ENCODE measurements at places on chromosomes 5 and 9.
A peak's percentile ranks its signal among the peaks of the same experiment; 100 is the strongest.

- peak; percentile 66 for DNase-seq
Observed at GRCh38 chr5:142883025-142883424, 112.8 kb downstream of the ARHGAP26 start.

GRCh38 chr9:6243746-6244145 is 28.1 kb downstream of the IL33 start:
- DNase-seq, result peak; percentile 78

DNA sequence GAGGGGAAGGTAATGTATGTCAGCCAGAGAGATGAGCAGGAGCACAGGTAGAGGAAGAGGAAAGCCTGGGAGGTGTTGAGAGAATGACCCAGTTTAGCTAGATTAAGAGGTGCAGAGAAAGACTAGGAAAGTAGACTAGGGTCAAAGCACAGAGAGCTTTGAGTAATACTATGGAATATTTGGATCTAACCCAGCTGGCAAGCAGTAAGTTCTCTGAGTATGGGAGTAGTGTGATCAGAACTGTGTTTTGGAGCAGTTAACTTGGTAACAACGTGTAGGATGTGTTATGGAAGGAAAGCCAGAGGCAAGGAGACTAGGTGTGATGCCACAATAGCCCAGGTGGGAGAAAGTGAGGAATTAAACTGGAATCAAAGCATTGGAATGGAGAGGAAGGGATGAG is 84.9 kb upstream of the PTGER4 start:
- DNase-seq, result peak; percentile 71

GRCh38 chr5:65796751-65797316 is 74.8 kb downstream of the NLN start:
- no peak for DNase-seq

- DNase-seq, result peak; percentile 54
Observed at GRCh38 chr5:169695025-169695625, 58.0 kb downstream of the DOCK2 start.

- no peak for DNase-seq
Observed at GRCh38 chr9:133429641-133430161, 7.5 kb downstream of the ADAMTS13 start.

- DNase-seq, result no peak
Observed at GRCh38 chr9:87628346-87628745, 97.6 kb upstream of the CTSL start.

DNA sequence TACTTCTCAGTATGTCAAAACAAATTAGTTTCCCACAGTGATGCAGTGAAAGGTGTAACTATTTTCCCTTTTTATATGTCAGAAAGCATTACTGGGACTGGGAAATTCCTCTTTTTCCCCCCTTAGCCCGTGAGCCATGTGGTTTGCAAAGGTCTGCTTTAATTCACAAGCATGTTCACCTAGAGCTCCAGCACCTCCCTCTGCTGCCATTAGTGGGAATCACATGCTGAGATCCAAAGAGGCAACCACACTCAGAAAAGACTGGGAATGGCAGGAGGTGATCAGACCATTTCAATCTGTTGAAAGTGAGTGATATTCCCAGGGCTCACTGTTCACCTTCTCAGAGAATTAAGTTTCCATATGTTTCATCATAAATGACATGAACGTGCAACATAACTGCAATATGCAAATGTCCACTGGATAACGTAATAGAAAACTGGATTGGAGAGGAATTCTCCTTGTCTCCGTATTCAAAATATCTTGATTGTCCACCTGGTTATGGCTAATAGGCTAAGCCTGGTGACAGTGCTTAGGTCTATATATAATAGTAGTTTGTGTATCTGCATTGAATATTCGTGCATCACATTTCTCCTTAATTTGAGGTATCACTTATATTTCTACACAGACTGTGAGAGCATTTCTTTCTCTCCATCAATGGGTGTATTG is 703.5 kb upstream of the WWC1 start:
- DNase-seq, result peak; percentile 36

DNA sequence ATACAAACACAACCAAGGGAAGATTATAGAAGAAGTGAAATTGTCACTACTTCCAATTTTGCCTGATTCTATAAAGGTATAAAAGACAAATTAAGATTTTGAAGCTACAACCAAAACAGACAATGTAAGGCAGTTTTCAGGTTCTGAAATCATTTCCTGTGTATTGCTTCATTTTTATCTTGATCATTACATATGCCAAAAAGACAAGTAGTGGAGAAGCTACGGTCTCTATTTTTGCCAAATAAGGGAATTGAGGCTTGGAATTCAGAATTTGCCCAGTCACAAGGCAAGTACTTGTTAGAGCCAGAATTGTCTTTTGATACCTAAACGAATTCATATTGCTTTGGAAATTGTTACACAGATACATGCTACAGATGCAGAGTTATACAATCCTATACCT is 20.6 kb downstream of the EDIL3 start:
- DNase-seq, result no peak

- no peak for DNase-seq
Observed at GRCh38 chr9:131545003-131545785, at the start of gene PRRT1B. Gene PRRT1B (plus strand): TSS chr9:131545523. CDS start chr9:131545616, 93 bp downstream.

DNA sequence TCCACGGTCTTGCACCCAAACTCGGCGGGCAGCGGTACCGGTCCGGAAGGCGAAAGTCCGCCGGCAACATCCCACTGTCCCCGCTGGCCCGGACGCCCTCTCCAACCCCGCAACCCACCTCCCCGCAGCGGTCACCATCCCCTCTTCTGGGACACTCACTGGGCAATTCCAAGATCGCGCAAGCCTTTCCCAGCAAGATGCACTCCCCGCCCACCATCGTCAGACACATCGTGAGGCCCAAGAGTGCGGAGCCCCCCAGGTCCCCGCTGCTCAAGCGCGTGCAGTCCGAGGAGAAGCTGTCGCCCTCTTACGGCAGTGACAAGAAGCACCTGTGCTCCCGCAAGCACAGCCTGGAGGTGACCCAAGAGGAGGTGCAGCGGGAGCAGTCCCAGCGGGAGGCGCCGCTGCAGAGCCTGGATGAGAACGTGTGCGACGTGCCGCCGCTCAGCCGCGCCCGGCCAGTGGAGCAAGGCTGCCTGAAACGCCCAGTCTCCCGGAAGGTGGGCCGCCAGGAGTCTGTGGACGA is 33.3 kb downstream of the CD180 start:
- DNase-seq, result no peak

DNA sequence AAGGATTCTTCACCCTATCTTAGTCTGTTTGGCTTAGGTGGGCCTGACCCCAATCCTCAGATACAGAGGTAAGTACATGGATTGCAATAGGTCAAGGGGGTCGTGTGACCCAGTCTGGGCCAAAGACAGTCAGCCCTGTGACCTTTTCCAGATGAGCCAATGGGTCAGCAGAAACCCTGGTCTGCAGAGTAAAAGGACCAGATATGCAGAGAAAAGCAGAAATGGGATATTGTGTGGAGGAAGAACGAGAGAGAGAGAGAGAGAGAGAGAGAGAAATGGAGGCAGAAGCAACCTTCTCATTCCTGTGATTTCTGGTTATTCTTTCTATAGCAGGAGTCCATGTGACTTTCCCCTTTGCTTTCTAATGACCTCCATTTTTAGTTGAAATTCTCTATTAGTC is 40.4 kb upstream of the CRB2 start:
- no peak for DNase-seq

GRCh38 chr9:20289423-20290010 is 332.8 kb downstream of the MLLT3 start:
- DNase-seq, result no peak

GRCh38 chr9:68637020-68637419 is 68.0 kb upstream of the PIP5K1B start:
- no peak for DNase-seq

DNA sequence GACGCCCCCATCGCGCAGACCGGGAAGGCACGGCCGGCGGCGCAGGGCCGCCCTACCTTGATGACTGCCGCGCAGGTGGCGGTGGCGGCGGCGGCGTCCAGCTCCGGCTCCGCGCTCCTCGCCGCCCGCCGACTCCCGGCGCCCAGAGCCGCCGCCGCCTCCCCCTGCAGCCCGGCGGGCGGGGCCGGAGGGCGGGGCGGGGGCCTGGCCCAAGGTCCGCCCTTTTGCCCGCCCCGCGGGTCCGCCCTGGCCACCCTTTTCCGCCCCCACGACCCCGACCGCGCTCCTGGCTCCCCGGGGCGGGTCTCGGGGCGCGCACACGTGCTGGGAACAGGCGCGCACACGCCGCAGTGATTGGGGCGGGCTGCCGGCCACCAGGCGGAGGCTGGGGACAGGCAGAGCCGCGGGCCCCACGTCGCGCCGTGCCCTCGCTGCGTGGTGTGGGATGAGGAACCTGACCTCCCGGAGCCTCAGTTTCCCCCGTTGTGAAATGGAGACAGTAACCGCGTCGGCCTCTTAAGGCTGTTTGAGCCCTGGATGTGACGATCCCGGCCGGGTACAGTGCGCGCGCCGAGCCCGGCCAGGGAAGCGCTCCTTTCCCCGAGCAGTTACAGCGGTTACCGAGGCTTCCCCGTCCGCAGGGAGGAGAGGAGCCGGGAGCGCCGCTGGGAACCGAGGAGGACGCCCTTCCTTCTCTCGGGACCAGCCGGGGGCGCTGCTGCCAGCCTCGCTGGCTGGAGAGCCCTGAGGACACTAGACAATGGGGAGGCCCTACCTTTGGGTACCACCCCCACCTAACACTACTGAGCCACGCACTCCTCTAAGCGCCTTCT is at the start of gene CORO2A:
TSS of gene CORO2A (minus strand) at position 135 of the 833 bp plus-strand sequence. CDS start 34,977 bp downstream, outside the sequence.
- DNase-seq, result peak; percentile 55

DNA sequence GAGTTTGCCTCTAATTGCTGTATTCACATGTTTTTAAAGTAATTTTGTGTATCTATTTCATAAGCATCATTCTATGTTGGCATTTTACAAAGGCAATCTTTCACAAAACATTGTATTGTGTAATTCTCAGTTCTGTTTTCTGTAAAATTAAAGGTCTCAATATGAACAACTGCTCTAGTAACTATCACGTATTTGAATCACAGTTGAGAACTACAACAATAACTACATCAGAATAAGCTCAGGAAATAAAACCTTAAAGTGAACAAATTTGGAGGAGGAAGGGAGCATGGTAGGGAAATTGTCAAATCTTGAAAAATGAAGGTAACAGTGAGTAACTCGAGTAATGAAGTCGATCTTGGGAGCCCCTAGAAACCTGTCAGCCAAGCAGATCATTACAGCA is 22.5 kb upstream of the CAMK4 start:
- no peak for DNase-seq

DNA sequence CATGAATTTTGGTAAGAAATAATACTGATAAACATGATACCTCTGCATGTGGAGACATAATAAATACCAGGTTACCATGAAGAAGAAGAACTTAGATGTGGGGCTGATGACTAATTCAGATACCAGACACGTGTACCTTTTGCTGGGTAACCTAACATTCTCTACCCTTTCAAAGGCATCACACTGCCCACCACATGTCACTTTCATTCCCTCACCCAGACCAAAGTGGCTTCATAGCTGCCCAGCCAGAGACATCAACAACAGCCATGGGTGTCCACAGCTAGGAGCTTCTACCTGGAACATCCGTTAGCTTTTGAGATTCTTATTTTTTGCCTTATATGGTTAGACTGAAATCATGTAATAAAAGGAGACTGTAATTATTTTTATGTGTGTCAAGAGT is 396.8 kb downstream of the MED10 start:
- DNase-seq, result no peak

- DNase-seq, result no peak
Observed at GRCh38 chr9:127941062-127941960, 3.7 kb upstream of the DPM2 start.

- no peak for DNase-seq
Observed at GRCh38 chr5:38009749-38010358, 170.0 kb upstream of the GDNF start.

GRCh38 chr5:40518485-40518917 is 161.2 kb upstream of the PTGER4 start:
- DNase-seq, result peak; percentile 71

DNA sequence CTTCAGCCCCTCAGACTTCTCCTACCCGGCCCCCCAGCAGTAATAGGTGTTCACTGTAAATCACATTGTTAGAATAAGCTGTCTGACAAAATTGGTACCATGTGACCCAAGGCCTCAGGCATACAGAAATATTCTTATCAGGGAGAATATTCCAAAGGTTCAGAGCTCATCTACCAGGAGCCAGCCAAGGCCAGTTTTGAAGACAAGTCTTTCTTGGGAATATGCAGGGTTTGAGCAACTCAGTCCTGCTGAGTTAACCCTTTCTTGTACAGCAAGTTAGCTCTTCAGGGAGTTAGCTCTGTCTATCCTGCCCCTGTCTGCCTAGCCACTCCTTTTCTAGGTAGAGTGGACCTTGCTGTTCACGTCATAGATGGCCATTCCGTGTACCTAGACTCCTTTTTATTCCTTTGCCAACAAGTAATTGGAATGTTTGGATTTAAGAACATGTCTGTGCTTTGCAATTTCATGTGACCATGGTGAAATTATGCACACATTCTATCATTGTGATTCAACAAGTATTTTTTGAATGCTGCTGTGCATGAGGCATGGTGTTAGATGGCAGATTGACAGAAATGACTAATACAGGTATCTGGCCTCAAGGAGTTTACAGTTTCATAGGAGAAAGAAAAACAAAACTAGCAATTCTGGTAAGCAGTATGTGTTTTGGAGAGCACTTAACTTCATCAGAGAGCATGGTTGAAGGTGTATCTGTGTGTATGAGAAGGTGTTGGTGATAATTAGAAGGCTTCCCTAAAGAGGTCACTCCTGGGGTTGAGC is 22.6 kb downstream of the TGFBR1 start:
- DNase-seq, result peak; percentile 61

- DNase-seq, result peak; percentile 60
Observed at GRCh38 chr5:160171666-160172065, 52.4 kb upstream of the PWWP2A start.

DNA sequence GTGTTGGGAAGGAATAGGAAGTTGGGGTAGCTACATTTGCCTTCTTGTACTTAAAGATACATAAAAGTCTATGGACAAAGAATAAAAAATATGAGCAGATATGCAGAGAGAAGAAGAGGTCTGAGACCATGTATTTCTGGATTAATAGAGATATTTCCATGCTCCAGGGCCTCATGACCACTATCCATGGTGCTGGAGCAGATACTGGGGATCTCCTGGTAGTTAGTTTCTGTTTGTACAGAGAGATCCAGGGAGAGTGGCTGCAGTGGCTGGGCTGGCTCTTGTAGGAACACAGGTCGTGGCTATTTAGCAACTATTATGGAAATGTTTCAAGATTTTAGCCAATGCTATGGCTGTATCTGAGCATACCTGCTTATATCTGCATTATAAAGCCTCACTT is 184.2 kb upstream of the TMEM161B start:
- DNase-seq, result no peak

DNA sequence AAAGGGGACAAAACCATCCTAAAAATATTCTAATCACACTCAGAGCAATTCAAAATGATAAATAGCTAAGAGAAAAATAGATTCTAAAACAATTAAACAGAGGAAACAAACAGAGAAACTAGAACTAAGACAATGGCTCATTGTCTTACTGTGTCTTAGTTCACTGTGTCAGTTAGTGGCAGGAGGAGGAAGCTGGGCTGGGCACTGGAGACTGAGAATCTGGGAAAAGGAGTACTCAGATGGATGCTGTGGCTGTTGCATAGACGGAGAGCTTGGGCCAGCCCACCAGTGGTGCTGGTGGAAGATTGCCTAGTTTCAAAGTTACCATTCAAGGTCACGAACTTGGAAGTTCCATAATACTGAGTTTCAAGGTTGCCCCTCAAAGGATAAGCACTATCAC is 94.7 kb upstream of the IFNK start:
- DNase-seq, result no peak

All from fibroblast of mammary gland (primary cell).